ENCODE measurements at places on chromosomes 6 and 20.

GRCh38 chr6:628766-629165 is 28.1 kb downstream of the HUS1B start:
- no peak for DNase-seq

DNA sequence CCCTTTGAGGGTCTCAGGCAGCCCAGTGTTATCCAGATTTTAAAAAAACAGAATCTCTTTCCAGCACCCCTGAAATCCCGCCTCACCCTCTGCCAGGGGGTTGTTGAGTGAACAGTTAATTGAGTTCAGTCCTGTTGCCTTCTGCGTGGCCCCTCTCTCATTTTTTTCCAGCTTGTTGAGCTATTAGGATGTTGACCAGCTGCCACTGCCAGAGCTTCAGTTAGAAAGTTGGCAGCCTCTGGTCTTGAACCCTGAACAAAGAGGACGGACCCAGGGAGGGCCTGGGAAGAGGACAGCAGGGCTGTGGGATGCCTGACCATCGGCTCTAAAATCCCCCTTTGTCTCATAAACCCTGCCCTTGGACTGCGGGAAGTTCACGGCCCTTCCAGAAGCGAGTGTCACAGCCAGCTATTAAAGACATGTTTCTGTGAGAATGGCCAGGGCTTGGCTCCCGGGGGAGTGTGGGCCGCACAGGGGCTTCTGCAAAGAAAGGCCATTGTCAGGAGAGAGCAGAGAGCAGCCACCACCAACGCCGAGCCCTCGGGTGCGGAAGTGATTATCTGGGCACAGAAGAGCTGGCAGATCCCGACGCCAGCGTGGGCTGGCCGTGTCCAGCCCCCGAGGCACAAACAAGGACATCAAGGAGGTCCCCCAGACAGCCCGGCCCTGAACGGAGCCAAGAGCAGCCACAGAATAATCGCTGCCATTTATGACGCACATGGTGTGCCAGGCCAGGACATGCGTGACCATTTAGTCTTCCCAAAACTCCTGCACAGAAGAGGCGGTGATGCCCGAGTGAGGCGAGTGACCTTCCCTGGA is 189.0 kb downstream of the ANKRD60 start:
- DNase-seq: no peak

- no peak for DNase-seq
Observed at GRCh38 chr6:5067305-5067704, 17.8 kb upstream of the PPP1R3G start.

- DNase-seq: no peak
Observed at GRCh38 chr6:147384737-147385710, 123.5 kb upstream of the SAMD5 start.

All from stimulated activated naive CD4-positive, alpha-beta T cell treated with Interleukin-2 at 50 U/mL for 16 hours (primary cell).